Chondrocyte (in vitro differentiated cells): ENCODE measurements at places on chromosomes 12 and 14. TPM values are rescaled to one million over a fixed set of nuclear protein-coding genes. Genes with fewer than 3 reads are reported as not detected.

SMOC1 gene
- total RNA-seq: 0.41 to 1.7 TPM (median 1.1 TPM) in 3 replicates

NELL2 gene
- total RNA-seq: not detected in 3 replicates

DNA sequence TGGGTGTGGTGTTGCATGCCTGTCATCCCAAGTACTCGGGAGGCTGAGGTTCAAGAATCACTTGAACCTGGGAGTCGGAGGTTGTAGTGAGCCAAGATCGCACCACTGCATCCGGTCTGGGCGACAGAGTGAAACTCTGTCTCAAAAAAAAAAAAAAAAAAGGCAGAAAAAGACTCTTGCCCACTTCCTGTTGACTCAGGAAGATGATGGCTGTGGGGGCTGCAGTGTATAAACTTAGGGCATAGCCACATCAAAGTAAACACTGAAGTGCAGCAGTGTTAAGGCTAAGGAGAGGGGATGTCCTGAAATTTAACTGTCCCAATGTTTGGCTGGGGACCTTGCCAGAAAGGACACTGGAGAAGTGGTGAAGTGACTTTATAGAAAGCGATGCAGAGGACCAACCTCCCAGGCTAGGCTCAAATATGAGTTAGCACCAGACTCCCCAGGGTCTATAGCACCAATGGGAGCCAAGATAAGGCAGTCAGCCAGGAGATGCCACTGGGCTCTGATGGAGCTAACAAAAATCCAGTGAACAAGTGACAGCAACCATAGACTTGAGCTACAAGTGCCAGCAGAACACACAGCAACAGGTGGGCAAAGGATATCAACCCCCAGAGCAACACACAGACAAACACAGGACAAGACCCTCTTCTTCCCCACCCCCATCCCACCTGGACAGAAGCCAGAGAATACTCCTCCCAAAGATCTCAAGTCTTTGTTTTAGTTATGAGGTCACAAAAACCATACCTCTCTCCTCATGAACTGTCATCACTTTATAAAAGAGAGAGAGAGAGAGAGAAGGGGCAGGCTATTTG lies 28.0 kb downstream of the NELL2 start:
- no peak for DNase-seq

- DNase-seq: no peak
Measured at GRCh38 chr12:22535478-22535877, 8.9 kb downstream of the C2CD5 start.

IFNG-AS1 gene
- 0.18 to 0.20 TPM in 2 of 3 replicates, not detected in the other for total RNA-seq

DNA sequence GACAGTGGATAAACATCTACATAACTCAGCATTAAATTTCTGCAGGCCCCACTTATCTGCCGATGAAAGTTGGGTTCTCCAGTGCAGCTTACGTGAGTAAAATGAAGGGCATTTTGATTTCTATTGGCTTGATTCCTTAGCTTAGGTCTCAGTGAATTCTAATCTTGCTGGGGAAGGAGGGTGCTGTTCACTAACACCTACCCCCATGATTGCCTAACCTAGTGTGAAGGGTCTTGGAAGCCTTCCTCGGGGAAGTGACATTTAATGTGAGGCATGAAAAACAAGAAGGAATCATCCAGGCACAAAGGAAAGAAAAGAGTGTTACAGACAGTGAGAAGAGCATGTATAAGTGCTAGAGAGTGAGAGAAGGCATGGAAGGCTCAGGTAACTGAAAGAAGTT lies 81.0 kb downstream of the DAAM1 start:
- DNase-seq: no peak

DNA sequence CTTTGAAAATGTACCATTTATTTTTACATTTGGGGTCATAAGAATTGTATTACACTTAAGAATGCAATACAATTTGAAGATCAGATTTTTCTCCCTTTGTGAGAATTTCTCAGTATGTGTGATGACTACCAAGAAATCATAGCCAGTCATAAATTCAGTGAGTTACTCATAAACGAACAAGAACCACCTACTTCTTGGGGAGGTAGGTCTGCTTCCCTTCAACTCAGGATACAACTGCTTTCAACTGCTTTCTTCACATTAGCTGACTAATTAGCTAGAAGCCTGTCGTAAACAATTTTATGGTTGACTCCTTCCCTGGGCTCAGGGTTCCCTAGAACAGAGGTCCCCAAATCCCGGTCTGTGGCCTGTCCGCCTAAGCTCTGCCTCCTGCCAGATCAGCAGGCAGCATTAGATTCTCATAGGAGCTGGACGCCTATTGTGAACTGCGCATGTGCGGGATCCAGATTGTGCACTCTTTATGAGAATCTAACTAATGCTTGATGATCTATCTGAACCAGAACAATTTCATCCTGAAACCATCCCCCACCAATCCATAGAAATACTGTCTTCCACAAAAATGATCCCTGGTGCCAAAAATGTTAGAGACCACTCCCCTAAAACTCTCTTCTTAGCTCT lies 3.7 kb downstream of the ANG start:
- no peak for DNase-seq

MGAT4C gene
- 0.02 to 0.30 TPM (median 0.26 TPM) in 3 replicates for total RNA-seq

CLEC6A gene
- total RNA-seq: not detected in 3 replicates

DNA sequence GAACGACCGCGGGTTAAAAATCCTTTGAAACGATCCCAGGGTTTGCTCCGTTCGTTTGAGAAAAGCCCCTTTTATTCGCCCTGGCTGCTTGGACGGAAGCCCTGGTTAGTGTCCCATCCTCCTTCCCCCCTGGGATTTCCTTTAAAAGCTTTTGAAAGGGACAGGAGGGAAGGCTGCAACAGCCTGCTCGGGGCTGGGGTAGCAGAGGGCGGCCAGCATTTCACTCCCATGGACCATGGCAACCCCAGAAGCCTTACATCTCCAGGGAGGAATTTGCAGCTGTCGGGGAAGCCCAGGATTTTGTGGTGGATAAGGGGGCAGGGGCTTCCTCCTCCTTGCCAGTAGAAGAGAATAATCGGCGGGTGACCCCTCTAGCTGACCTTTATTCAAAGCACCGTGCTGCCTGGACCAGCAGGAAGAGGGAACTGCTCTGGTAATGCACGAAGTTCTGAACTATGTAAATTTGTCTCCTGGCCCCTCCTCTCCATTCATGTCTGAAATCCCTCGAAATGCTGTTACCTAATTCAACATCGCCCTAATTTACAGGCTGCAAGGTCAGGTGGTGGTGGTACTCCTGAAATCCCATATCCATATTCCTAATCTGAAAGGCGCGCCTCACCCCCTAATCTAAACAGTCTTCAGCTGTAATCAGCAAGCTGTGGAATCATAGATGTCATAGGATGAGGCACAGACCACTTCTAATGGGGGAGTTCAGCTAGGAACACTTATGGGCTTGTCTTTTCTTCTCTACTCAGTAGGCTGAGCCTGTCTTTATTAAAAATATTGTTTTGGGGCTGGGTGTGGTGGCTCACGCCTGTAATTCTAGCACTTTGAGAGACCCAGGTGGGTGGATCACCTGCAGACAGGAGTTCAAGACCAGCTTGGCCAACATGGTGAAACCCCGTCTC lies 1.0 kb upstream of the CLIP1 start:
- no peak for DNase-seq

DNA sequence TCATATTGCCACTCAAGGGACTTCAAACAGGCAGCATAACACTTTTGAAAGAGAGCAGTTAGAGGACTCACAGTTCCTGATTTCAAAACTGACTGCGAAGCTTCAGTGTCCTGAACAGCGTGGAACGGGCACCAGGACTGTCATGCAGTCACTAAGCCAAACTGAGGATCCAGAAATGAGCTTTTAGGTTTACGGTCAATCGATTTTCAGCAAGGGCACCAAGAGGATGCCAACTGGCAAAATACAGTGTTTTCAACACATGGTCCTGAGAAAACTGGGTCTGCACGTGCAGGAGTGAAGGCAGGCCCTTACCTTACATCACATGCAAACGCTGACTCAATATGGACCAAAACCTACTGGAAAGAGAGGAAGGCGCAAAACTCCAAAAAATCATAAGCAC lies 15.6 kb downstream of the BRF1 start:
- no peak for DNase-seq

- DNase-seq: no peak
Measured at GRCh38 chr12:110224379-110225304, 56.4 kb upstream of the ATP2A2 start.

GRCh38 chr14:81440041-81440440 lies 39.9 kb upstream of the STON2 start:
- no peak for DNase-seq
